ENCODE measurements at places on chromosomes 7 and 10.

GRCh38 chr10:6619660-6620059 lies 39.6 kb upstream of the PRKCQ start:
- DNase-seq, result no peak

- no peak for DNase-seq
These were observed 31.2 kb downstream of the JAKMIP3 start for GRCh38 chr10:132096863-132097478.

- peak; percentile 87 for DNase-seq
These were observed at the start of gene VIM for GRCh38 chr10:17228091-17229015. TSS of gene VIM (plus strand) at chr10:17228241. CDS start at chr10:17229423, 1,182 bp downstream.

DNA sequence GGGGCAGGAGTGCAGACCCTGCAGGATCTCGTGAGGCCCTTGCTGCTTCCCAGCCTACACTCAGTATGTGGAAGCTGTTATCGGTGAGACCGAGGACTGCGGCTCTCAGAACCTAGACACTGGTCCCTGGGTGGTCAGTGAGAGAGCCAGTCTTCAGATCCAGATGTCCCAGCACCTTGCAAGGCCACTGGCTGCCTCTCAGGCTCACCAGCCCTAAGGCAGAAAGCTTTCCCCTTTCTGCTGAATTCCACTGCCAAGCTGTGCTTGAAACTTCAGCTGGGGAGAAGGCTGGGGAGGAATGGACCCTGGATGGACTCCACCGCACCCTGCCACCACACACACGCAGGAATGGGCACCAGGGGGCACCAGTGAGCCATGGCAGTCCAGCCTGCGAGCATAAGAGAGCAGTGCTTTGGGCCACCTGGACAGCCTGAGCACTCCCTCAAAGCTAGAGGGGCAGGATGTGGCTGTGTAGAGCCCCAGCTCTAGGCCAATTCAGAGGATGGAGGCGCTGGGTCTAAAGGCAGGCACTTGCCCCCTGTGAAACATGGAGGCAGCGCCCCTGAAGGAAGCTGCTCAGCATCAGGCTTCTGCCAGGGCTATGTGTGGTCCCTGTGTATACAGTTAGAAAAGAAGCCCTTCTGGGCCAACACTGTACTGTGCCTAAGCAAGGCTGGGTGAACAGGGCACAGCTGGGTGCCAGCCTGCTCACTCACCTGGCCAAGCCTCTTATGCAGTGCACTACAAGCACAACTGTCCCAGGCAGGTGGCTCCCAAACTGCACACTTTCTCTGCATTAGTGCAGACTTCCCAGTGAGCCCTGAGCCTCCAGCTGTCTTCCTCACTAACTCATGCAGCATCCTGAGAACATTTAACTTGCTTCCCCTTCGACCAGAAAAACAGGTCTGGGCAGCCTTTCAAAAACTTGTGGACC lies 21.6 kb downstream of the TMEM72 start:
- DNase-seq, result peak; percentile 41

GRCh38 chr10:22505911-22506685 lies 160.8 kb downstream of the SPAG6 start:
- DNase-seq, result no peak

GRCh38 chr7:137975768-137976167 lies 26.1 kb downstream of the CREB3L2 start:
- no peak for DNase-seq

- no peak for DNase-seq
These were observed 669 bp upstream of the AP5Z1 start for GRCh38 chr7:4774658-4775249.

DNA sequence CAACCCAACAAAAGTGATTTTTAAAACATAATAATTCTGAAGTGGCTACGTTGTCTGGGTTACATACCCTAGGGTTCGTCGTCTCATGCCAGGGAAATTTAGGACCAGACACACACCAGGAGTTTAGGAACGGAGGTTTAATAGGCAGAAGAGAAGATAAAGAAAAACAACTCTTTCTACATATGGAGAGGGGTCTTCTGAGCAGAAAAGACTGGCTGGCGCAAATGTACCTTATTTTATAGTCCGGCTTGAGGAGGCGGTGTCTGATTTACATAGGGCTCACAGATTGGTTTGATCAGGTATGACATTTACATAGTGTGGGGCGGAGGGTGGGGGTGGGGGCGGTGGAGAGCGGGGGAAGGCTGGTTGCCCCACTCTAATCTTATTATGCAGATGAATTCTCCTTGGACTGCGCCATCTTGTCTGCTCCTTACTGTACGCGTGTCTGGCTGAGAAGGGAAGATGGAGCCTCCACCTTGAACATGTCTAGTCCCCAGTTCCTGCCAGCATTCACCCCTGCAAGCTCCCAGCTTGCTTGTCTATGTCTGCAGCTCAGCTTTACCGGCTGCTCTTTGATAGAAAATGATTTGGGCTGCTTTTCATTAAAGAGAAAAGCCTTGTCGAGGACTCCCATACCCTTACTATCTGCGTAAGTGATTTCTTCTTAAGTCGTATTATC lies 98.7 kb downstream of the RALA start:
- DNase-seq, result no peak

- no peak for DNase-seq
These were observed 65.1 kb downstream of the CALML3 start for GRCh38 chr10:5589661-5590511.

GRCh38 chr7:17302575-17303142 lies 4.2 kb downstream of the AHR start:
- no peak for DNase-seq

DNA sequence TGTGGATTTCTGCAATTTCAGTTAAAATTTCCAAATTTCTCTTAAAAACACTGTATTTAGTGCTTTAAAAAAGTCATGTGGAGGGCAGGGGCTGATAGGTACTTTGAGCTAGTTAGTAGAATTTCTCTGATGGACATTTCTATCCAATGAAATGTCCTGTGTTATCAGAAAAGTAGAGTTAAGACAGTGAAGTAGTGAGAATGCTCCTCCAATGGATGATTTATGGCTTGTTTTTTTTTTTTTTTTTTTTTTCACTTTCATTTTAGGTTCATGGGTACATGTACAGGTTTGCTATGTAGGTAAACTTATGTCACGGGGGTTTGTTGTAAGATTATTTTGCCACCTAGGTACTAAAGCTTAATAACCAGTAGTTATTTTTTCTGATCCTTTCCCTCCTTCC lies 55.0 kb downstream of the BTAF1 start:
- DNase-seq, result no peak

DNA sequence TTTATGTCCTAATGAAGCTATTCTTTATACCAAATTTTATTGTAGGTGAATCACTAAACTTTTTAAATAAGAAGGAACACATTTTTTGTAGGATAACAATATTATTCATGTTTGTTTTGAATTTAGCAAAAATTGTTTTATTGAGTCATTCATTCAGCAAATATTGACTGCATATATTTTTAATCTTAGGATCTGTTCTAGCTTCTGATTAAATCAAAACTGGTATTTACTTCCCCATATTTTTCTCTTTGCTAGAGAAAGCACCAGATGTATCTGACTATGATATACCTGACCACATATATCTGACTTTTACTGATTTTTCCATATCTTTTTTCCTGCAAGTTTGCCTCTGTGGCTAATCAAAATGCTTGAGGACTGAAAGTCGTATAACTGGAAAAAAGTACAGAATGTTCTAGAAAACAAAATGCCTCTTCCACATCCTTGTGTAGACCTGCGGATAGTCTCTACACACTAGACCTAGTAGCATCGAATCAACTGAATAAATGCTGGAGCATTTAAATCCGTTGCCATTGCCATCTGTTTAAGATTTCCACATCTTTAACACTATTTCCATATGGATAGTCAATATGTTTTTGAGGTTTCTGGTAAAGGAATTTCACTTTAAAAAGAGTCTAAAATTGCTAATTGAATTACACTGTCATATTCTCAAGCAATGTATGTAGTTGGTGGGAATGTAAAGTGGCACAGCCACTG lies 594.7 kb downstream of the KCNMA1 start:
- DNase-seq, result no peak

GRCh38 chr7:122337011-122337410 lies 32.5 kb upstream of the FEZF1 start:
- no peak for DNase-seq

DNA sequence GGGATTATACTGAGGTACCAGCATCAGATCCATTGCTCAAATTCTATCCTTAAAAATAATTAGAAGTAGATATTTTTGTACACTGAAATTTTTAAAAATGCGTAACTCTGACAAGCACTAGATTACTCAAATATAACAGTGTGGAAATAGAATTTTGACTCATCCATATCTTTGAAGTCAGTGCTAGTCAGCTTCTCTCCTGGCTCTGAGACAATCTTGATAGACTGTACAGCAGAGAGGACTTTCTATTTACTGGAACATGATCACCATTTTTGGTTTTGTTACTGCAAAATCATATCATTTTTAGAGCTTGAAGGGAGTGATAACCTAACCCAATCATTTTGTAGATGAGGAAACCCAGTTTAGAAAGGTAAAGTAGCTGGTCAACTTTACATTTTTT lies 195.0 kb downstream of the MTERF1 start:
- DNase-seq, result no peak

- DNase-seq, result no peak
These were observed 124.1 kb upstream of the EFCAB10 start for GRCh38 chr7:105705427-105705826.

DNA sequence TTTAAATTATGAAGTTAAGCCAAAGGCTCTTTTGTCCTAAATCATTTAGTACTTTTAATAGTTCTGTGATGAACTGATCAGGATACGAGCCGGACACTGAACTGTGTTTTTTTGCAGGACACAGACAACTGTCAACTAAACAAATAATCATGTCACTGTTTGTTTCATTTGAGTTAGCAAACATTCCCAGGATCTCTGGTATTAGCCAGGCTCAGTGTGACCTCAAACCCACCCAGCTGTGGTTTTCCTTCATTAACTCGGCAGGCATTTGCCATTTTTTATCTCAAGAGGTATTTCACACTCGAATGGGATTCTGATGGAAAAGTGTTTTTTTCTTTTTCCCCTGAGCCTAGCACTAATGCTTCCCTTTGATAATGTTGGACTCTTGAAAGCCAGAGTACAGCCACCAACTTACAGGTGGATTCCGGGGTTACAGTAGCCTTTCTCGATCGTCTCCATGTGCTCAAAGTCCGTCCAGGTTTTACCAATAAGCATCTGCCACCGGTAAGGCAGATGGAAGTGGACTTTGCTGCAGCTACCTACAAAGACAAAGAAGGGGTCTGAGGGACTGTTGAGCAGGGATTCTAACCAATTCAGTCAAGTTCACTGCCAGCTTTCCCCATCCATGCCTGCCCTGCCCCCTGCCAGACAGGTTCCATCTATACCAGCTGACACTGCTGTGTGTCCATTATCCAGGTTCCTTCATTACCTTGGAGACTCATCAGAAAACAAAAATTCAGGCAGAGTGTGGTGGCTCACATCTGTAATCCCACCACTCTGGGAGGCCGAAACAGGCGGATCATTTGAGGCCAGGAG lies 33.4 kb downstream of the ZC3HAV1 start:
- no peak for DNase-seq

DNA sequence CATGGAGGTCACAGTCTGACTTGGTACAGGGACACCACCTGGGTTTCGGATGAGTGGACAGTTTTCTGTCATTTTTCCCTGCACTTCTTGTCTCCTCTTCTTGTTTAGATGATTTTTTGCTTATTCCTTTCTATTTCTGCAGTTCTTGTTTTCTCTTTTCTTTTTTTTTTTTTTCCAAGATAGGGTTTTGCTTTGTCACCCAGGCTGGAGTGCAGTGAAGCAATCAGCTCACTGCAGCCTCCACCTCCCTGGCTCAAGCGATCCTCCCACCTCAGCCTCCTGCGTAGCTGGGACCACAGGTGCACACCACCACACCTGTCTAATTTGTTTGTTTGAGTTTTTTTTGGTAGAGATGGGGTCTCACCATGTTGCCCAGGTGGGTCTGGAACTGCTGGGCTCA lies 49.7 kb upstream of the RASGEF1A start:
- no peak for DNase-seq

GRCh38 chr7:13359656-13360055 lies 629.8 kb downstream of the ETV1 start:
- DNase-seq, result no peak

- DNase-seq, result no peak
These were observed 183.7 kb upstream of the CELF2 start for GRCh38 chr10:10833955-10834354.

DNA sequence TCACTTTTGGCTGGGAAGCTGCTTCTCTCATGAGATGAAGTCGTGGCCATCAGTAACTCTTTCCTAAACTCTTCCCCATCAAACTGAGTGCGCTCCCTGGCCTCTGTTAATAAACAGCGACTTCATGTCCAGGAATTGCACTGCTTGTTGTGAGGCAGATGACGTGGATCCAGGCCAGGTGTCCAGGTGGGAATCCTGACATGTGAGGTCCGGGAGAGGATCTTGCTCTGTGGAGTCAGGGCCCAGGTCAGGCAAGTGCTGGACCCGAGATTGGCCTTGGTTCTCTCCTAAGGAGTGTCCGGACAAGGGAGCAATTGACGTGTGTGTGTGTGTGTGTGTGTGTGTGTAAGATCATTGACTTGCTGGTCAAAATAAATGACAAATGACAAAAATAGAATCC lies 362.7 kb downstream of the GLRX3 start:
- no peak for DNase-seq

DNA sequence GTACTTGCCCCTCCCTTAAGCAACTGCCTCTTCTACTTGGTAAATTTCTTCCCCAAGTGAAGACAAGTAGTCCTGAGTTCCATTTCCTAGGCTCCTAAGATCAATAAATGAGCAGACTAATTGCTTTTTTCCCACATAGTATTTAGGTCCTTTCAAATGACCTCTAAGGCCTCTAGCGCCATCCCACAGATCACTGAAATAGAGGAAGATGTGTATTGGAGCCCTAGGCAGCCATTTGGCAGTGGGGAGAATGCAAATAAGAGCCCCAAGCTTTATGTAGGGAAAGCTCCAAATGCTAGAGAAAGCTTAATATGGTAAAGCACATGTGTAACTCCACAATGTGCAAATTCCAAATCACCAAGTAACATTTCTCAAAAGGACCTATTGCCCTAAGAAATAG lies 316.5 kb upstream of the PHF14 start:
- no peak for DNase-seq

DNA sequence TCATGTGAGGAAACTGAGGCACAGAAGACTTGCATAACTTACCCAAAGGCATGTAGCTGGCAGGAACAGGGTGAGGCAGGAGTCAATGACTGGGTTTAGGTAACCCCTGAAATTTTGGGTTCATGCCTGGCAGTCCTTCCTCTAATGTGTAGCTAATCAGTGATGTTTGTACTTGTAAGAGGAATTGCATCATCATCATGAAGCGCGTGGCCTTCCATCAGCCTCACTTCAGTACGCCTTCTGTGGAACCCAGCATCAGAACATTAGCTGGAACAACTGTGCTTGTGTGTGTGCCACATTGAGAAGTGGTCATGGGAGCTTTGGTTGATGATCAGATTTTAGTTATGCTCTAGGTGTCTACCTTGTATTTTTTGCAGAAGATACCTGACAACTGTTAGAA lies 18.2 kb upstream of the STMP1 start:
- no peak for DNase-seq
